RWPE2 (cell line): ENCODE measurements at places on chromosomes 7 and 10.
A peak's percentile ranks its signal among the peaks of the same experiment; 100 is the strongest.

- H3K36me3 ChIP-seq: no peaks in the 10 kb centered on the region
- no peaks in the 10 kb centered on the region for H3K27me3 ChIP-seq
- no peaks in the 10 kb centered on the region for H3K4me1 ChIP-seq
- H3K27ac ChIP-seq: no peak overlapping the region
Observed at GRCh38 chr7:97421307-97421930, 303.9 kb downstream of the SDHAF3 start.

DNA sequence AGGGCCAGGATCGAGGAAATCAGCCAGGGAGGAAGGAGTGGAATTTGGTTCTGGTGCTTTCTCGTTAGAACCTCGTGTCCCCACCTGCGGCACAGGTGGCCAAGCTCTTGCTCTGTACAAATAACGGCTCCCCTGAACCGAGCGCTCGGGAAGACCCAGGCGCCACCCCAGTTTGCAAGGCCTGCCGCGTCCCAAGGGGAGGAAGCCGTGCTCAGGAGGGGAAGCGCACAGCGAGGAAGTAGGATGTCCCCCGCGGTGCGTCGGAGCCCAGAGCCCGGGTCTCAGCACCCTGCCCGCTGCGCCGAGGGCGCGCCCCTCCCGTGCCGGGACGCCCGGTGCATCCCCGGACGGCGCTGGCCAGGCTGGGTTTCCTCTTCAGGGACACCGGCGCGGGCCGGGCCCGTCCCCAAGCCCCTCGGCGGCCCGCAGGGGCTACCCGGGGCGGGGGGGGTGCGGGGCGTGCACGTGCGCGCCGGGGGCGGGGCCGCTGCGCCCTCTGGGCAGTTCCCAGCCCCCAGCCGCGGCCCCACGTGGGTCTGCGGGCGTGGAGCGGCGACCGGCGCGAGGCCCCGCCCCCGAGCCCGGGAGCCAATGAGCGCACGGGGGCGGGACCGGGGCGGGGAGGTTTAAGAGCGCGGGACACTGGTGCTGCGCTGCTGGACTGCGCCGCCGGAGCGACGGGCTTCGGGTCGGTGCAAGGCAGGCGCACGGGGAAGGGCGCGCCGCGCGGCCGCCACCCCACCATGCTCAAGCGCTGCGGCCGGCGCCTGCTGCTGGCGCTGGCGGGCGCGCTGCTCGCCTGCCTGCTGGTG, at the start of gene LFNG:
LFNG (plus strand) TSS at position 656 of the 812 bp plus-strand sequence; CDS start at position 744, 88 bp downstream.
- no peak for DNase-seq
- peaks cover 42% of the 10 kb centered on the region for H3K4me1 ChIP-seq
- no peaks in the 10 kb centered on the region for H3K27me3 ChIP-seq
- no peaks in the 10 kb centered on the region for H3K36me3 ChIP-seq
- peak within 1 kb of the TSS; percentile 34 for H3K4me3 ChIP-seq
- H3K27ac ChIP-seq: no peak within 1 kb of the TSS

- no peak for DNase-seq
- no peak within 1 kb of the TSS for H3K27ac ChIP-seq
- H3K4me3 ChIP-seq: no peak within 1 kb of the TSS
- no peaks in the 10 kb centered on the region for H3K36me3 ChIP-seq
- H3K4me1 ChIP-seq: peaks cover 7% of the 10 kb centered on the region
Observed at GRCh38 chr7:15561835-15562234, at the start of gene AGMO. AGMO (minus strand) TSS chr7:15562015.

DNA sequence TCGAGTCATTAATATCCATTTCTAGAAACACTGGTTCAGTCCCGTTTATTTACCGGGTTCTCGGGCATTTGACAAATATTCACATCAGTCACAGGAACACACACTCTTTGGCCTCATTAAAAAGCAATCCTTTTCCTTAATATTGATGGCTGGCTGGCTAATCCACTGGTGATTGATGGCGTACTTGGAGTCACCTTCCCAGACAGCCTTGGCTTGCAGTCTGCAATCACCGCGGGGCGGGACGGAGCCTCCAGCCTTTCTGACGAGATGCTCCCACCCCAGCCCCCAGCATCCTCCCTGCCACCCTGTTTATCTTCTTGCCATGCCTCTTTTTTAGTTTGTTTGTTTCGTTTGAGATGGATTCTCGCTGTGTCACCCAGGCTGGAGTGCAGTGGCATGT, 36.6 kb downstream of the SRRM3 start:
- H3K4me1 ChIP-seq: no peaks in the 10 kb centered on the region
- no peaks in the 10 kb centered on the region for H3K27me3 ChIP-seq
- no peak for DNase-seq
- no peak overlapping the region for H3K27ac ChIP-seq

DNA sequence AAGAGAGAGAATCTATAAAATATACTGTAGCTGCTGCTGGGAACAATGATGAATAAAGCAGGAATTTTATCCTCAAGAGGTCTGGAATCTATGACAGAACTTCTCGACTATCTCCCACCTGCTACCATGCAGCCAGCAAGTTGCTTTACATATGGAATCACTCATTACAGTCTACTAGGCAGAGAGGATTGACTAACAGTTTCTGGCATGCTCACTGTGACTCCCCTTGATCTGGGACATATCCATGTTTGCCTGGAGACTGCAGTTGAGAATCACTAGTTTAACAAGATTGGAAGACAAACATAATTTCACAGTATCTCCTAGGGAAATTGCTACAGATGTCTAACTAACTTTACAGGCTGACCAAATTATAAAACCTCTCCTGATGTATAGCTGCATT, 13.3 kb downstream of the GPR37 start:
- no peaks in the 10 kb centered on the region for H3K4me1 ChIP-seq
- H3K27ac ChIP-seq: no peak overlapping the region
- no peak overlapping the region for H3K4me3 ChIP-seq
- no peaks in the 10 kb centered on the region for H3K27me3 ChIP-seq
